ENCODE measurements at places on chromosomes 1 and 21.

GRCh38 chr1:86765073-86765472 is 60.7 kb downstream of the SH3GLB1 start:
- H3K4me3 ChIP-seq = no peak overlapping the region
- H3K27ac ChIP-seq = no peak overlapping the region
- no peaks in the 10 kb centered on the region for H3K4me1 ChIP-seq
- H3K36me3 ChIP-seq = no peaks in the 10 kb centered on the region

DNA sequence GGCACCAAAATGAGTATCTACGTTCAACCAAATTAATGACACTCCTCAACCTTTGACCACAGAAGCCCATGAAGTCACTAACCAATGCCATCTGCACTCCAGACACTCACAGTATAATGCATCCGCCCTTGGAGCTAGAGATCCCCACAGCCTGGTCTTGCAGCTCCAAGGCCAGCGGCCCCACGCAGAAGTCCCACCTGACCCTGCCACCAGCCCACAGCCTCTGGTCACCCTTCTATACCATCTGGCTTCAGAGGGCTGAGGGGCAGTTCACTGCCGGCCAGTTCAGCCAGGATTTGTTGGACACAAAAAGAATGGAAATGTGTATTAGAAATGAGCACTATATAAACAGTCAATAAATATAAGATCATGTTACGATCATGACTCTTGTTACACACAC is 211.2 kb downstream of the RRAGC start:
- H3K27ac ChIP-seq = no peak overlapping the region
- H3K4me1 ChIP-seq = no peaks in the 10 kb centered on the region
- no peaks in the 10 kb centered on the region for H3K36me3 ChIP-seq
- no peak overlapping the region for H3K4me3 ChIP-seq

GRCh38 chr1:75132812-75133619 is 1.2 kb upstream of the LHX8 start:
- H3K27ac ChIP-seq = no peak overlapping the region
- peaks cover 18% of the 10 kb centered on the region for H3K27me3 ChIP-seq
- H3K4me1 ChIP-seq = no peaks in the 10 kb centered on the region
- H3K36me3 ChIP-seq = no peaks in the 10 kb centered on the region
- no peak for DNase-seq
- no peak overlapping the region for H3K4me3 ChIP-seq

DNA sequence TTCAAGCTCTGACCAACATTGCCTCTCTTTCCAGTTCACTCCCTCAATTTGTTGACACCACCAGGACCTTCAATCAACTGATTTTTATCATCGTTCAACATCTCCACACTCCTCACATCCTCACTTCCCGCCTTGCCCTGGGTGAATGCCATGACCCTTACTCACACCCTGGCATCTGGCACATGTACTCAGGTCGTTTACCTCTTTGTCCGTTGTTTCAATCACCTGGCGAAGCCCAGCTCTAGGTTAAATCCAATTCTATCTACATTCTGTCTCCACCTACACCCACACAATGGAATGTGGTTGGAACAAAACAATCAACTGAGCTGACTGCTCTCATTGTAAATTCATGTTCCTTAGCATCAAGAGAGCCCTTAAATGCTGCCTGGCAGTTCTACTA is 24.2 kb upstream of the TBX15 start:
- no peak overlapping the region for H3K4me3 ChIP-seq
- H3K36me3 ChIP-seq = no peaks in the 10 kb centered on the region
- H3K4me1 ChIP-seq = no peaks in the 10 kb centered on the region
- H3K27ac ChIP-seq = no peak overlapping the region

- no peaks in the 10 kb centered on the region for H3K27me3 ChIP-seq
- DNase-seq = no peak
- H3K4me3 ChIP-seq = no peak overlapping the region
Measured at GRCh38 chr1:207925210-207925609, 14.3 kb upstream of the CD34 start.

- no peaks in the 10 kb centered on the region for H3K36me3 ChIP-seq
- peak overlapping the region; percentile 7 for H3K4me3 ChIP-seq
- no peaks in the 10 kb centered on the region for H3K27me3 ChIP-seq
- DNase-seq = no peak
Measured at GRCh38 chr21:31195334-31196015, 148.6 kb downstream of the TIAM1 start.

DNA sequence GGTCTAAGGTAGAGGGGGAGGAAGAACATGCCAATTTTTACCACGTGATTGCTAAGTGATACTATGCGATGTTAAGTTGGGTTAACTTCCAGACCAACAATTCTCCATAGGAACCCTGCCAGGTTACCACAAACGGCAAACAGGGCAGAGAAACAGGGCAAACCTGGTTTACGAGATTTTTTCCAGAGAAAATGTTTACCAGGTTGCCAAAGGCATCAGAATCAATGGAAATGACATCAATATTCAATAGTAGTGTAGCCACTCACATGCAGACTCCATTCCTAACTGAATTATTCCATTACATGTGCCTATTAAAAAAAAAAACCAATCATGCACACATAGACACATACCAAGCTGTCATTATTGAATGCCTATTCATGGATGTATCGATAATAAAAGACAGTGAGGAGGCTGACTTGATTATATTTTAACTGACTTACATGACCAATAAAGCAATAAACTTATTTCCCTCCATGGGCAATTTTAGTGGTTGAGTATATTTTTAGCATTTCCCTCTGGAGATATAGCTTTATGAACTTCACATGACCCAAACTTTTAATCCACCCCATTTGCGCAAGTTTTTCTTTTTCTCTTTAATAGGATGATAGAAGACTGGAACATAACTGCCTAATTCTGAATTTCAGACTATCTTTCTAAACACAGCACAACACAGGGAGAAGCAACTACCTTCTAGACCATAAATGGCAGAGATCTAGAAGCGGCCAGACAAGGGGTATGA is 40.5 kb upstream of the KCNE1 start:
- DNase-seq = no peak
- H3K4me1 ChIP-seq = no peaks in the 10 kb centered on the region
- H3K27me3 ChIP-seq = no peaks in the 10 kb centered on the region
- no peaks in the 10 kb centered on the region for H3K36me3 ChIP-seq
- H3K4me3 ChIP-seq = no peak overlapping the region
- no peak overlapping the region for H3K27ac ChIP-seq

- H3K36me3 ChIP-seq = no peaks in the 10 kb centered on the region
- no peak for DNase-seq
- H3K27ac ChIP-seq = no peak overlapping the region
- H3K27me3 ChIP-seq = no peaks in the 10 kb centered on the region
- H3K4me3 ChIP-seq = no peak overlapping the region
- no peaks in the 10 kb centered on the region for H3K4me1 ChIP-seq
Measured at GRCh38 chr21:30146558-30147282, 19.9 kb downstream of the CLDN17 start.

DNA sequence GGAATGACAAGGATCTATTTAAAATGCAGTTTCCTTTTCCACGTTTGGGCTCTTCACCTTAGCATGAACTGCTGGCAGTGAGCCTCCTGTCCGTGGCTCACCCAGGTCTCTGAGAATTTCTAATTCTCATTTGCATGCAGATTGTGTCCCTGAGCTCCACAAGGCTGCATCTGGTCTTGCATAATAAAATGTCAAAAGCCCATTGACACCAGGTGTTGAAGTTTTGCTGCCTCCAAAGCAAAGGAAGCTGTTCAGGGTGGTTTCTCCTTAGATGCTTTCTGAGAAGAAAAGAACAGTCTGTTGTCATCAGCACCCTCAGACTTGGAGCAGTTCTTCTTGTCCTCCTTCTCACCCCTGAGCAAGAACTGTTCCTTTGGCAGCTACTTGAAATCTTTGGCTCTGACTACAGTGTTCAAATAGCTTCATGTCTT is 433.1 kb upstream of the KAZN start:
- no peak overlapping the region for H3K27ac ChIP-seq
- H3K4me3 ChIP-seq = no peak overlapping the region
- no peaks in the 10 kb centered on the region for H3K4me1 ChIP-seq
- H3K36me3 ChIP-seq = no peaks in the 10 kb centered on the region

- DNase-seq = no peak
- H3K4me1 ChIP-seq = no peaks in the 10 kb centered on the region
- no peaks in the 10 kb centered on the region for H3K27me3 ChIP-seq
- no peak overlapping the region for H3K27ac ChIP-seq
- no peaks in the 10 kb centered on the region for H3K36me3 ChIP-seq
- no peak overlapping the region for H3K4me3 ChIP-seq
Measured at GRCh38 chr1:240093120-240093961, 1.7 kb downstream of the FMN2 start.

GRCh38 chr1:214332946-214333798 is 52.2 kb downstream of the SMYD2 start:
- H3K36me3 ChIP-seq = peaks cover 5% of the 10 kb centered on the region
- H3K27me3 ChIP-seq = no peaks in the 10 kb centered on the region
- DNase-seq = no peak
- no peaks in the 10 kb centered on the region for H3K4me1 ChIP-seq

DNA sequence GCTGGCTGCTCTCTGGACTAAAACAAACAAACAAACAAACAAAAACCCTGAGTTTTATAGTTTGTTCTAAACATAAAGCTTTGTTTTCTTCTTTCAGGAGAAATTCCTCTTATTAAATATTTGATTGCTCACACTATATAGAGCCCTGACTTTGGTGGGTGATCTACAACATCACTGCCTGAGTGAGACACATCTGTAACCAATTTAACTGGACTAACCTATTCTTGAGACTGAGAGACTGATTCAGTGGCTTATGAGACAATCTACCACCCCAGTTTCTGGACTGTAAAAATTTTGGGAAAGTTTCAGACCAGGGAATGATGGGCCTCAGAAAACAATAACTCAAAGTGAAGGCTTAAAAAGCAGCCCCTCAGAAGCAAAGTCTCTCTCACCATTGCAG is 537.0 kb downstream of the NEGR1 start:
- H3K4me1 ChIP-seq = no peaks in the 10 kb centered on the region
- H3K36me3 ChIP-seq = no peaks in the 10 kb centered on the region
- H3K27me3 ChIP-seq = no peaks in the 10 kb centered on the region
- DNase-seq = no peak
- H3K4me3 ChIP-seq = no peak overlapping the region

DNA sequence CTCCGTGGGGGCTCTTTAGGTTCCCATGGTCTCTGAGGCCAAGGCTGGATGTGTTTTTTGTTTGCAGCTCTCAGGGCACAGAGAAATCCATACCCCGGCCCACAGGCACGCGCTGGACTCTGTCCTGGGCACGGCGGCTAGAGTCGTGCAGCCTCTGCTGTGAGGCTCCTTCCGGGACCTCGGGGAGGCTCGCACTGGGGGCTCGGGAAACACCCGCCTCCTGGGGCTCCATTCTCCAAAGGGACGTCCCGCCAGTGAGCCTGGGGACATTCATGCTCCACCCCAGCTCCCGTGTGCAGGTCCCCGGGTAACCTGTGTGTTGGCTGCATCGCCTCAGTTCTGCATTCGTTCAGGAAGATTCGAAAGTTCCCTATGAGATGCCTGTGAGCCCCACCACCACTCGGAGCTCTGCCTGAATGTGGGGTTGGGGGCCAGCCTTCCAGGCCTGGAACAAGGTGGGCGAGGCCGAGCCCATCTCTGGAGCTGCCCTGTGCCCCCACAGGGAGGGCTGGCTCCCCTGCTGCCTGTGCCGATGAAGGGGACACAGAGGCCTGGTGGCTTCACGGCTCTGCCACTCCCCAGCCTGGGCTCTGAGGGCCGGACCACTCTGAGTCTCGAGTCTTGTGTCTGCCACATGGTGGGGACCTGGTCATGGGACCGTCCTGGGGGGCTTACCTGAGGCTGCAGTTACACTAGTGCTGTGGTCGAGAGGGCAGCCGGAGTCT is 182.0 kb upstream of the ARHGEF16 start:
- H3K27me3 ChIP-seq = no peaks in the 10 kb centered on the region
- no peak overlapping the region for H3K27ac ChIP-seq
- H3K36me3 ChIP-seq = no peaks in the 10 kb centered on the region
- H3K4me3 ChIP-seq = no peak overlapping the region
- no peaks in the 10 kb centered on the region for H3K4me1 ChIP-seq
- no peak for DNase-seq

GRCh38 chr1:190477762-190478148 is at the start of gene BRINP3:
Gene BRINP3, minus strand, starts transcription at chr1:190477864.
- H3K4me3 ChIP-seq = no peak within 1 kb of the TSS
- H3K4me1 ChIP-seq = no peaks in the 10 kb centered on the region
- no peak for DNase-seq
- no peaks in the 10 kb centered on the region for H3K36me3 ChIP-seq

GRCh38 chr1:72547412-72547811 is 265.1 kb upstream of the NEGR1 start:
- no peak overlapping the region for H3K27ac ChIP-seq
- no peaks in the 10 kb centered on the region for H3K27me3 ChIP-seq
- H3K4me3 ChIP-seq = no peak overlapping the region
- no peaks in the 10 kb centered on the region for H3K4me1 ChIP-seq
- DNase-seq = no peak

DNA sequence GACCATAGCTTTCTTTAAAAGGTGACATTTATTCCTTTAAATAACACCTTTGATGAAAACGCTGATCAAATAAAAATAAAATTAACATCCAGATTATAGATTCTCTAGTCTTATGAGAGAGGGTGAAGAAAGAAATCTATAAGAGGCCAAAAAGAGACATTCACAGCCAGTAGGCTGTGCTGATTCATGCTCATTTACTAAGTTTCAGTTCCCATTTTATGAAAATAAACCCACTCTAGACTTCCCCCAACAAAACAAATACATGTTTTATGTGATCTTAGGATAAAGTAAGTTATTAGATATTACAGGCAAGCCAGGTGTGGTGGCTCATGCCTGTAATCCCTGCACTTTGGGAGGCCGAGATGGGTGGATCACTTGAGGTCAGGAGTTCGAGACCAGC is 21.1 kb downstream of the ESRRG start:
- no peak for DNase-seq
- H3K36me3 ChIP-seq = no peaks in the 10 kb centered on the region
- H3K27me3 ChIP-seq = no peaks in the 10 kb centered on the region
- H3K27ac ChIP-seq = no peak overlapping the region
- H3K4me3 ChIP-seq = no peak overlapping the region
- H3K4me1 ChIP-seq = no peaks in the 10 kb centered on the region

DNA sequence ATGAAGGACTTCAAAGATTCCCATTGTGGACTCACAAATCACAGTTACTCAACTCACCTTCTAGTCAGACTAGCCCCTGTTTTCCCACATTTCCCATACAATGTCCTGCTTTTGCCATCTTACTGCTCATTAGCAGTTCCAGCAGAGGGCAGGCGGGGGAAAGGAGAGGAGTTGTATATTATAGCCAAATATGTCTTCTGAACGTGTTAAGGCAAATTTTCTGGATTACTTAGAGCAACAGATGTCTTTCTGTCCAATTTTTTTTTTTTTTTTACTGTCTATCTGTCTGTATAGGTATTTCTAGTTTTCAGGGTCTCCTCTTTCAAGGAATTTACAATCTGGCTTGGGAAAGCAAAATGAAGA is 29.9 kb upstream of the DDAH1 start:
- no peak for DNase-seq
- H3K36me3 ChIP-seq = no peaks in the 10 kb centered on the region
- no peaks in the 10 kb centered on the region for H3K4me1 ChIP-seq
